ENCODE measurements at places on chromosomes 13 and 19. TPM values are rescaled to one million over a fixed set of nuclear protein-coding genes. Genes with fewer than 3 reads are reported as not detected.

DNA sequence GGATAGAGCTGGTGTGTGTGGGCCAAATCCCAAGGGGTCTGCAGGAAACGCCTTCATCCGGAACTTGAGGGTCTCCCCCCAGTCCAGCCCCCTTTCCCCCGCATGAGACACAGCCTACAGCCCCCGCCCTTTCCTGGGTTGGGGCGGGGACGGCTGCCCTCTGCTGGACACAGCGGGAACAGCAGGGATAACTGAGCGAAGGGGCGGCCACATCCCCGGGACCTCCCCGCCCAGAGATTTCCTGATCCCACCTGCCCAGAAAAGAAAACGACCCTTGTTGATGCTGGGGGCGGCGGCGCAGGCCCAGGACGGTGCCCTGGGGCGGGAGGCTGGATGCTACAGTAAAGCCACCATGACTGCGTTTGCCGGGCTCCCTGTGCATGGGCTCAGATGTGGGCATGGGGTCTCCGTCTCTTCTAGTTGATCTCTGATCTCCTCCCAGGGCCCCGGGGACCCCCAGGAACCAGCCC is 14.2 kb downstream of the ONECUT3 start:
- DNase-seq = no peak

DNA sequence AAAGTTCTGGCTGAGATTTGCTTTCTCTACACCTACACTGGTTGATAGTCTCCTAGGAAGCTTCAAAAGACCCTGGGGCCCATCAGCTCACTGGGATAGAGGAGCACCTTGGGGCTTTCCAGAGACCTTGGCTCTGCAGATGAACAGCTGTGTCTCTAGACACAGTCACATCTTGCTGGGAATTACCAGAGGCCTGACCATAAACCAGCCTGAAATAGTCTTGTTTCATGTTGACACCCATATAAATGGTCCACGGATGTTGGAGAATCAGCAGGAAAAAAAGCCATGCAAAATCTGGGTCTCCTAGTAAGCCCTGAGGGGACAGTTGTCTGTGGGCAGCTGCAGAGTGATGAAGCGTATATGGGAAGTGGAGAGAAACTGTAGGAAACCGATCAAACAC is 207.6 kb downstream of the DNAJC15 start:
- DNase-seq = no peak

- DNase-seq = no peak
These were observed 51.1 kb downstream of the HS6ST3 start for GRCh38 chr13:96141032-96141431.

DNA sequence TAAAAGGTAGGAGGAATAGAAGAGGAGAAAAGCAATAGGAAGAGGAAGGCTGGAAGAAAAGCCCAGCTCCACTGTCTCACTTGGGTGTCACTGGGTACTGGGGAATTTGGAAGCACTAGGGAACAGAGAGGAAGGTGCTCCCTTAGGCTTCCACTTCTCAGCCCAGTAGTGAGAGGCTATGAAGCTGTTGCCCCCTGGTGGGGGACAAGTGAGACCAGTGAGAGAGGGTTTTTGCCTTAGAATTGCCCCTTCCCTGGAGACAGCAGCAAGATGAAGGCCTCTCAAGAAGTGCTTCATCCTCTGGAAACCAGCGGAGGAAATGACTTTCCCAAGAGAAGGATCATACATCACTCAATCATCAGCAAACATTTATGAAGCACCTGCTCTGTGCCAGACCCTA is 4.7 kb upstream of the ZNF606 start:
- DNase-seq = no peak

GRCh38 chr19:12984683-12985048 is 10.6 kb upstream of the NFIX start:
- DNase-seq = no peak

- no peak for DNase-seq
These were observed 69.5 kb downstream of the DACH1 start for GRCh38 chr13:71797517-71797916.

DNA sequence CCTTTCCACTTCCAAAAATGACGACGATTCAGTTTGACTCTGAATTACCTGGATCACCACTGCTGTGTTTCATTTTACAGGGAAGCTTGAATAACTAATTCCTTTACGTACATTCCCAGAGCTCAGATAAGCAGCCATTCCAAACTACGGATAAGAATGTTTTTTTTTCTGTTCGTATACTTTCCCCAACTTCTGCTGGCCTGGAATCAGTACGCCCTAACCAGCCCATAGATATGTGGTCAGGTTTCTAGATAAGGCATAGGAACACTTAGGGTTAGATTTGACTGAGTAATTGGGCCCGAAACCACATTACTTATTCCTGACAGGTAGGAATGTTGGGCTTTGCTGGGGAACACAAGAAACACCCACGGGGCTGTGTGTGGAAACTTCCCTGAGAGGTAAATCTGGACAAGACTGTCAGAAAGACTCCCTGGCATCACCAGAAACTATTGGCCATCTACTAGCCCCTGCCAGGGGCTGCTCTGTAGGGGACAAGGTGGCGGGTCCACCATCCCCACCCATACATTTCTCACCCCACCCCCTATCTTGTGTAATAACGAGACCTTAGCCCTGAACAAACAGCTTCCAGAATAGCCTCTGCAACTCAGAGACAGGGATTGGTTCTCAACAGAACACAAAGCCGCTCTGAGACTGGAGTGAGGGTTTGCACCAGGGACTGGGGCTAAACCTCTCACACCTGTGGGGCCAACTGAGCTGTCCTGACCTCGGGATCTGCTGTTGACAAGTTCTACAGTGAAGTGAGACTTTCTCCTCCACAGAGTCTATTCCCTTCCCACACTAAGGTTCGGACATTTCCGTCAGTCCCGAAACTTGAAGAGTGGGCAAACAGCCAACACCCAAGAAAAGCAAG is 15.6 kb downstream of the RHPN2 start:
- DNase-seq = no peak

- no peak for DNase-seq
These were observed 443.5 kb downstream of the HS6ST3 start for GRCh38 chr13:96533408-96533807.

DNA sequence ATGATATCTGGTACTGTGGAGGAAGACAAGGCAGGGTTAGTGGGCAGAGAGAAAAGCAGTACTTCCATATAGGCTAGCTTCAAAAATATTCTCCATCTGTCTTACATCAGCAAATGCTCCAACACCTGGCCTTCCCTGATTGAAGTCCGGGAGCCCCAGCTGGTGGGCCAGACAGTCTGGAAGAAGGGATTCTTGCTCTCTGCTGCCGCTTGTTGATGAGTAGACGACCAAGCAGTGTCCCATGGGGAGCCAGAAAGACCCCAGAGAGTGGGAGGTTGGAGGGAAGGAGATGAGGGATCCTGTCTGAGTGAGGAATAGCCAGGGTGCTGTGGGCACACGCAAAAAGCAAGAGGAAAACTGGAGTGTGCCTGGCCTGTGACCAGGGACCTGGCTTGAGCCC is 95.1 kb downstream of the ATP8A2 start:
- DNase-seq = no peak

ZNF878 gene
- 0.26 TPM for total RNA-seq

LAIR2 gene
- not detected for total RNA-seq

ZGLP1 gene
- total RNA-seq = 6.2 TPM

SPHK2 gene
- 18.6 TPM for total RNA-seq

METTL21C gene
- not detected for total RNA-seq

EXOSC5 gene
- total RNA-seq = 6.2 TPM

ANGPTL4 gene
- total RNA-seq = 143 TPM

SIGLEC5 gene
- total RNA-seq = not detected

YIPF2 gene
- total RNA-seq = 88.2 TPM

C19orf67 gene
- not detected for total RNA-seq

All from chondrocyte (in vitro differentiated cells).